Peyer's patch (tissue), 4 donors: ENCODE measurements at places on chromosomes 6 and 20. TPM values are rescaled to one million over a fixed set of nuclear protein-coding genes. Genes with fewer than 3 reads are reported as not detected.

- DNase-seq = no peak
- no peaks in the 10 kb centered on the region for H3K4me1 ChIP-seq
- no peak overlapping the region for H3K27ac ChIP-seq
- H3K27me3 ChIP-seq = no peaks in the 10 kb centered on the region
These were observed 369.4 kb downstream of the BMP2 start for GRCh38 chr20:7136886-7137285.

The ZNF391 gene
- total RNA-seq = 3.3 TPM

DNA sequence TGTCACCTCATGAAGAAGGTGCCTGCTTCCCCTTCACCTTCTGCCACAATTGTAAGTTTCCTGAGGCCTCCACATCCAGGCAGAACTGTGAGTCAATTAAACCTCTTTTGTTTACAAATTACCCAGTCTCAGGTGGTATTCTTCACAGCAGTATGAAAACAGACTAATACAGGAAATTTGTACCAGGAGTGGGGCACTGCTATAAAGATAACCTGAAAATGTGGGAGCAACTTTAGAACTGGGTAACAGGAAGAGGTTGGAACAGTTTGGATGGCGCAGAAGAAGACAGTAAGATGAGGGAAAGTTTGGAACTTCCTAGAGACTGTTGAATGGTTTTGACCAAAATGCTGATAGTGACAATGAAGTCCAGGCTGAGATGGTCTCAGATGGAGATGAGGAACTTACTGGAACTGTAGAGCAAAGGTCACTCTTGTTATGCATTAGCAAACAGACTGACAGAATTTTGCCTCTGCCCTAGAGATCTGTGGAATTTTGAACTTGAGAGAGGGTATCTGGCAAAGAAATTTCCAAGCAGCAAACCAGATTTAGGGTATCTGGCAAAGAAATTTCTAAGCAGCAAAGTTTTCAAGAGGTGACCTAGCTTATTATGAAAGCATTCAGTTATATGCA is 23.5 kb upstream of the COL21A1 start:
- H3K36me3 ChIP-seq = no peaks in the 10 kb centered on the region
- no peak overlapping the region for H3K27ac ChIP-seq
- DNase-seq = no peak
- H3K4me3 ChIP-seq = no peak overlapping the region
- no peaks in the 10 kb centered on the region for H3K27me3 ChIP-seq

GRCh38 chr20:15220778-15221565 is 883.6 kb upstream of the FLRT3 start:
- H3K4me3 ChIP-seq = no peak overlapping the region
- no peak for DNase-seq
- no peak overlapping the region for H3K27ac ChIP-seq
- no peaks in the 10 kb centered on the region for H3K27me3 ChIP-seq
- no peaks in the 10 kb centered on the region for H3K4me1 ChIP-seq

DNA sequence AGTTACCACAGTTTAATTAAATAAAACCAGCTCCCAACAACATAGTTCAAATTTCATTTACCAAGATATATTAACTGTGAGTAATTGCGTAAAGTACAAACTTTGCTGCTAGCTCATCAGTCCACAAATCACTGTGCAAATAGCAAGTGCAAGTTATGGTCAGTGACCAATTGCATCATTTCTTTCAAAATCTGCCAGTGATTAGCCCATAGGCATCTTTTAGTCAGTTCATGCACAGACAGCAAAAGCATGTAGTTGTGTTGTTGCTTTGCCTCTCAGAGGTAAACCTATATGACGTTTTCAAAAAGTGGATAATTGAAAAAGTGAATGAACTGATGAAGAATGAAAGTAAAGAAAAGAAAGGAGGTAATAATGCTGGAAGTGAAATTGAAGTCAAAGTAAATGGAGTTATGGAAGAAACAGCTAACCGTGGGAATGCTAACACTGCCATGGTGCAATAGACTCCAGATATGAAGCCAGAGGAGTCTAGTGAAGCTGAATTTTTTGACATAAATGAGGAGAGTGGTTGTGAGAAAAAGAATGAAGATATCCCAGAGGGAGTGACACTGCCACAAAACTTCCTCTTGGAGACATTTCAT is 36.5 kb downstream of the ENPP1 start:
- H3K4me3 ChIP-seq = no peak overlapping the region
- no peak overlapping the region for H3K27ac ChIP-seq
- no peaks in the 10 kb centered on the region for H3K36me3 ChIP-seq
- DNase-seq = no peak
- H3K4me1 ChIP-seq = no peaks in the 10 kb centered on the region
- no peaks in the 10 kb centered on the region for H3K27me3 ChIP-seq

The CCN6 gene
- not detected for total RNA-seq

The IPCEF1 gene
- 12.0 TPM for total RNA-seq

- no peak overlapping the region for H3K4me3 ChIP-seq
- no peak for DNase-seq
- no peaks in the 10 kb centered on the region for H3K36me3 ChIP-seq
- H3K27me3 ChIP-seq = no peaks in the 10 kb centered on the region
- no peaks in the 10 kb centered on the region for H3K4me1 ChIP-seq
These were observed 237.3 kb upstream of the CNR1 start for GRCh38 chr6:88403486-88403885.

The SYTL3 gene
- total RNA-seq = 11.7 TPM

The CENPQ gene
- total RNA-seq = 0.88 TPM

DNA sequence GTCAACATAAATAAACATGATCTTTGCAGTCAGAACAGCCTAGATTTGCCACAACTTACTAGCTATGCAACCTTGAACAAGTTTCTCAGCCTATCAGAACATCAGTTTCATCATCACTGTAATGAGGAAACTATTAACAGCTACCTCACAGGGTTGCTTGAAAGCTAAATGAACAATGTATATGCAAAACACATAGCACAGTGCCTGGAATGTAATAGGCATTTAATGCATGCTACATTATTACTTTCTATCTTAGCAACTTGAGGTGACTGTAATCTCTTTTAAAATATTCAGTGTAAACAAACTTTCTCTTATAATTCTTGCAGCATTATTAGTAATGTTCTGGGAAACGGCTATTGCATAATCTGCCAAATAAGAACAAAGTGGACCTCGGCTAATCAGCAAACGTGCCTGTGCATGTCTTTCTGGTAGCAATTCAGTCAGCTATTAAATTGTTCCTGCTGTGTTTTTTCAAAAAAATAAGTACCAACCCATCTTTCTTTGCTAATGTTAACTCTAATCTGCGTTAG is 61.5 kb downstream of the SYNE1 start:
- H3K27ac ChIP-seq = no peak overlapping the region
- no peaks in the 10 kb centered on the region for H3K4me1 ChIP-seq
- H3K27me3 ChIP-seq = no peaks in the 10 kb centered on the region
- H3K36me3 ChIP-seq = no peaks in the 10 kb centered on the region

DNA sequence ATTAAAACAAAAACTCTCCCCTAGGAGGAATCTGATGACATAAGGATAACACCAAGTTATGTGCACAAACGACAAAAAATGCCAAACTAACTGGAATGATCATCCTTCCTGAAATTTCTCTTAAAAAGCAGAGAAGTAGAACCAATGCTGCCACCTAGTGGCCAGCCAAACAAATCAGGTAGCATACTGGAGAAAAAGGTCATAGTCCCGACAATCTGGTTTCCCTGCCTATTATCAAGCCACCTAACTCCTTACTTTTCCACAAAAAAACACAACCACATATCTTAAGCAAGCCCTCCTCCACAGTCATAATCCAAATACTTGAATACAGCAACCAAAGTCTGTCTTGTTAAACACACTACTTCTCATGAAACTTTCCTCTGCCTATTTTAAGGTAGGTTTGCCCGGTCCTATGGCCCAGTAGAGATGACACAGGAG is 5.3 kb downstream of the OARD1 start:
- no peak overlapping the region for H3K27ac ChIP-seq
- peaks cover 28% of the 10 kb centered on the region for H3K4me1 ChIP-seq
- peaks cover 10% of the 10 kb centered on the region for H3K36me3 ChIP-seq
- no peak overlapping the region for H3K4me3 ChIP-seq
- H3K27me3 ChIP-seq = no peaks in the 10 kb centered on the region

DNA sequence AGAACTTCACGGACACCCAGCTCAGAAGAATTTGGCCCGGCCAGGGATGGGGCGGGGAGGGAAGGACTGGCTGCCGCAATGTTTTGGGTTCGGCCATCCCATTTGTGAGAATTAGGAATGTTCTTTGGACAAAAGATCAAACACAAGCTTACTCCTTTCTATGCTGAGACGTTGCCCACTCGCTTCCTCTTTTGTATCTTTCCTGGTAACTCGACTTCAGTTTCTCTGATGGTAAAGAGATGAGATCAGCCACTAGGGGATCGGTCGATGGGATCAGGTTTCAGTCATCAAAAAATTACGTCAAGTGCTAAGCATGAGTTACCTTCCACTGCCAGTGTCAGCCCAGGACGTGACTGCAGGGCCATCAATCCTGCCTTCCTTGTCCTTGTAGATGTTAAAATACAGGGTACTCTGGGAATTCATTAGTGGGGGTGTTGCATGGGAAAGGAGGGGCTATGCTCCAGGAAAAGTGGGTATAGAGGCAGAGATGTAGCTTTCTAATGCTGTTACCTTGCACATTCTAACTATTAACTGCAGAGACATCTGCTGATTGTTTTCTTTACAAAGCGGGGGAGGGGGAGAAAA is 190.2 kb downstream of the TSHZ2 start:
- no peak overlapping the region for H3K4me3 ChIP-seq
- no peaks in the 10 kb centered on the region for H3K4me1 ChIP-seq
- no peaks in the 10 kb centered on the region for H3K27me3 ChIP-seq
- no peak for DNase-seq
- H3K27ac ChIP-seq = no peak overlapping the region

DNA sequence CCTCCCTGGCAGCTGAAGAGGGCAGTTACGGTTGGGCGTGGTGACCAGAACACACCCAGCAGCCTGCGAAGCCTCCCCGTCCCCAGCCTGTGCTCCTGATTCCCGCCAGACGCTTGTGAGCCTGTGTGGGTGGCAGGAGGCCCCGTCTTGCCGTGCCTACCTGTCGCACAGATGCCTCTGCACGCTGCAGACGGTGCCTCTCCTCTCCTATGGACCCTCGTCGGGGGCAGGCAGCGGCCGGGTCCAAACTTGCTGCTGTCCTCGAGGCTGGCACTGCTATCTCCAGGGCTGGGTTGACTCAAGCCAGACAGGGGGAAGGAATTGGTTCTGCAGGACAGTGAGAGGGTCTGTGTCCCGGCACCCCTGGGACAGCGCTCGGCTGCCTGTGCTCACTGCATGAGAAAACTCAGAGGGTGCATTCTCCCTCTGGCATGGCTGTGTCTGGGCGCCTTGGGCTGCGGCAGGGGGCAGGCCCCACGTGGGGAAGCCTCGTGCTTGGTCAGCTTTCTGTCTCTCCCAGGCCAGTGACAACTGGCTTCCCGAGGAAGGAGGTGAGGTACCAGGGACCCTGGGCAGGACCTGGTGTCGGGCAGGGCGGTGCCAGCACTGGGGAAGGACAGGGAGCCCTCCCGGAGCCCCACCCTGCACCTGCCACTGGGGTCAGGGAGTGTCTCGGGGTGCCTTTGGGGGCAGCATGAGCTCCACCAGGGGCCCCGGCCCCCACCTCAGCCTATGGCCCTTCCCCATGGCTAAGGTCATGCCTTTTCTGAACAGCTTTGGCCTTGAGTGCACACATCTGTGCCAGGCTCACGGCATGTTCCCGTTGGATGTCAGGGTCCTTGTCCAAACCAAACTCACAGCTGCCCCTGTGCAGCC is 127.5 kb downstream of the TAF4 start:
- no peak overlapping the region for H3K4me3 ChIP-seq
- H3K27me3 ChIP-seq = no peaks in the 10 kb centered on the region
- no peak overlapping the region for H3K27ac ChIP-seq
- no peaks in the 10 kb centered on the region for H3K36me3 ChIP-seq
- DNase-seq = no peak

DNA sequence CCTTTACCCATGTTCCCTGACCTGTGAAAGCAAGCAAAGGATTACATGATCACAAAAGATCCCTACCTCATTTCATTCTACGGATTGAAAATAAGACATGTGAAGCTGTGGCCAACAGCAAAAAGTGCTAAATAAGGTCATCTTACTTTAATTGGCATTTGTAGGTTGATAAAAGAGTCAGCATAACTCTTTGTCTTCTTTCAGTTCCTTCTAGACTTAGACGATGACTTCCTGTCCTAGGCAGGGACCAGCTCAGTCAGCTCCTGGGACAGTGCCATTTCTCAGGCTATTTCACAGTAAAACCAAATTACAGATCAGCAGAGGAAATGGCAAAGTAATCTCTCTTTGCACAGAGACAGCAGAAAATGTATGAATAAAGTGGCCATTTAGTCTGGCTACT is 480.7 kb downstream of the RFPL4B start:
- H3K4me1 ChIP-seq = no peaks in the 10 kb centered on the region
- no peak overlapping the region for H3K27ac ChIP-seq
- DNase-seq = no peak
- H3K4me3 ChIP-seq = no peak overlapping the region
- no peaks in the 10 kb centered on the region for H3K36me3 ChIP-seq

DNA sequence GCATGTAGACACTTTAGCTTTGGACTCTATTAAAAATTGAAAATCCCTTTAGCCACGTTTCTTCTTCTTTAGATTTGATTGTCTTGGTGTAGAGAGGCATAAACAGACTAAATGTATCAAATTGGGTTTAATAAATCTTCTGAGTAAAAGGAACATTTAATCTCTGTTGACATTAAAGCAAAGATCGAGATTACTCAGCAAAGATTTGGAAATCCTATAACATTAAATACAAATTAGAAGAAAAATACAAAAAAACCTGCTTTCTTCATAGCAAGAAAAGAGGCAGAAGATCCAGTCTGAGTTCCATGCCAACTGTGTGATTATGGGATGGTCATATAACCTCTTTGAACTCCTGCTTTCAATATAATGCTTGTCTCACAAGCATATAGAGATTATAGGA is 172.3 kb downstream of the GJA1 start:
- H3K36me3 ChIP-seq = no peaks in the 10 kb centered on the region
- no peaks in the 10 kb centered on the region for H3K27me3 ChIP-seq
- no peaks in the 10 kb centered on the region for H3K4me1 ChIP-seq
- DNase-seq = no peak

DNA sequence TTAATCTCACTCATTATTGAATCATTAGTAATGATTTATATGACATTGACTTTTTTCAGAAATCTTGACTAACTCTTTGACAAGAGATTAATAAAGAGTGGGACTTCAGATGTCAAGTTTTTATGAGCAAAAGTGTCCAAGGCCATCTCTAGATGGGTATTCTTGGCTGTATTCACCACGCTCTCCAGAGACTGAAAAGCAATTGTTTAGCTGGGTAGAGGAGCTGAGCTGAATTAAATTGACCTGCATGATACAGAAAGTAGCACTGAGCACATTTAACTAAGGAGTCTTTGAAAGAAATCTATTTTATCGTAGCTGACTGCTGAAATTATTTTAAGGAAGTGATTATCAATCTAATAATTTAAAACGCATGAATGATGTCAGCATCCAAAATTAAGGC is 89.4 kb downstream of the LINC00237 start:
- H3K36me3 ChIP-seq = no peaks in the 10 kb centered on the region
- no peaks in the 10 kb centered on the region for H3K27me3 ChIP-seq
- no peak overlapping the region for H3K27ac ChIP-seq
- DNase-seq = no peak

The BMP6 gene
- total RNA-seq = 2.7 TPM
